Astrocyte (in vitro differentiated cells and primary cell): ENCODE measurements at places on chromosomes 2 and 18. TPM values are rescaled to one million over a fixed set of nuclear protein-coding genes. Genes with fewer than 3 reads are reported as not detected.

FRZB gene
- total RNA-seq, result 0.67 and 0.77 TPM in 2 replicates

- no peak overlapping the region for H3K4me3 ChIP-seq
- H3K36me3 ChIP-seq, result no peaks in the 10 kb centered on the region
- no peaks in the 10 kb centered on the region for H3K4me1 ChIP-seq
- H3K27ac ChIP-seq, result no peak overlapping the region
- no peak for DNase-seq
Measured at GRCh38 chr2:152823905-152824304, 105.5 kb downstream of the ARL6IP6 start.

DNA sequence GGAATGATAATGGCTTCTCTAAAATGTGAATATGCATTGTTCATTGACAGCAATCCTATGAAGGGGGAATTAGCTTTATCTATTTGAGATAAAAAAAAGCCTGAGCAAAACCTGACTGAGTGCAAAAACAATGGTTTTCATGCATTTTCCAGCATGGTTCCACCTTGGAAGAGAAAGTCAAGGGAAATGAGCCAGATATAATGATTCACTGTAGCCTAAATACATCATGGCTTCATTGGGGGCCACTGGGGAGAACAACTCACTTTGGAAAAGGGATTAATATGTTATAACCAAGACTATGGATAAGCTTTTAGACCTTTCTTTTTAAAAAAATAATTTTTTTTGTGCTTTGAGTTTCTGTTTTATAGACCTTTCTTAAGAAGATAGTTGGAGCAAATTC lies 679.7 kb downstream of the NYAP2 start:
- H3K4me3 ChIP-seq, result no peak overlapping the region
- peaks cover 23% of the 10 kb centered on the region for H3K4me1 ChIP-seq
- peak; percentile 74 for DNase-seq
- H3K27ac ChIP-seq, result peak overlapping the region; percentile 74
- no peaks in the 10 kb centered on the region for H3K36me3 ChIP-seq
- H3K27me3 ChIP-seq, result no peaks in the 10 kb centered on the region

ZC3H6 gene
- total RNA-seq, result 3.9 and 7.4 TPM in 2 replicates

DTNA gene
- total RNA-seq, result 32.9 and 41.1 TPM in 2 replicates

DNA sequence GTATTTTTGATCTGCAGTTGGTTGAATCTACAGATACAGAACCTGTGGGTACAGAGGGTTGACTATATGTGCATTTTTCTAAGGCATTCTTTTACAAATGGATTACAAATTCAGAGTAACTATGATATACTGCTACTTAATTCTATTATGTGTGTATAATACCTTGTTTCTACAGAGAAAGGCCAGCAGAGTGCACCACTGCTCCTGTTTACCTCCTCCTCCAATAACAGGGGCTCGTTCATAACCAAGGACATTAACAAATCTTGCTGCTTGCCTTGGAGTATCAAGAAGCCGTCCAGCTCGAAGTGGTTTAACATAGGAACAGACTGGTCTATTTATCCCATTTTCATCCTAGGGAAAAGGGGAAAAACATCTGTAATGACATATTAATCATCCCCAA lies 16.4 kb downstream of the CEP76 start:
- H3K27me3 ChIP-seq, result no peaks in the 10 kb centered on the region
- H3K36me3 ChIP-seq, result no peaks in the 10 kb centered on the region
- no peak overlapping the region for H3K27ac ChIP-seq
- DNase-seq, result no peak
- no peaks in the 10 kb centered on the region for H3K4me1 ChIP-seq
- no peak overlapping the region for H3K4me3 ChIP-seq
